ENCODE measurements at places on chromosomes 16 and 17.

DNA sequence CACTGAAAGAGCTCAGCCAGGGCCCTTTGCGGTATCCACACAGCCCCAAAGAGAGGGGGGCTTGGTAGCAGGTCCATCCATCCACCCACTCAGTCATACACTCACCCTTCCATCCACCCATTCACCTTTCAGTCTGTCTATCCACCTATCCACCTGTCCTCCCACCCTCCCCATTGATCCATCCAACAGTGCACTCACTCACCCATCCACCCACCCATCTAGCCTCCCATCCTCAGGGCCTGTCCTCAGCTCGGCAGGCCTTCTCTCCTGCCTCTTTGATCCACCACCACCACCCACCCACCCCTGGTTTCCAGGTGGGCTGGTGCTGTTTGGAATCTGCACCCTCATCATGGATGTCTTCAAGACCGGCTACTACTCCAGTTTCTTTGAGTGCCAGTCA is 1.2 kb downstream of the OTOP2 start:
- DNase-seq: no peak

GRCh38 chr17:382644-383533 is 30.3 kb upstream of the RPH3AL start:
- DNase-seq: no peak

GRCh38 chr16:55491691-55492090 is 12.7 kb downstream of the MMP2 start:
- DNase-seq: no peak

DNA sequence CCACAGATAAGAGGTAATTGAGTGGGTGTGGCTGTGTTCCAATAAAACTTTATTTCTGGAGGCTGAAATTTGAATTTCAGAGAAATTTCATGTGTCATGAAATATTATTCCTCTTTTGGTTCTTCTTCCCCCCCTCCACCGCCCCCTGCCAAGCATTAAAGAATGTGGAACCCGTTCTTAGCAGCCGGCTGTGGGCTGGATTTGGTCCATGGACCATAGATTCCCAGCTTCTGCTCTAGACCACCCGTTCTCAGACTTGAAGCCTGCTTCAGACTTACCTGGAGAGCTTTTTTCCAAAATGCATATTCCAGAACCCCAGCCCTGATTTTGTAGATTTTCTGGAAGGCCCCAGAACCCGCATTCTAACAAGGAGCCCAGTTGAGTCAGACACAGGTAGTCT is 15.1 kb upstream of the LASP1NB start:
- no peak for DNase-seq

DNA sequence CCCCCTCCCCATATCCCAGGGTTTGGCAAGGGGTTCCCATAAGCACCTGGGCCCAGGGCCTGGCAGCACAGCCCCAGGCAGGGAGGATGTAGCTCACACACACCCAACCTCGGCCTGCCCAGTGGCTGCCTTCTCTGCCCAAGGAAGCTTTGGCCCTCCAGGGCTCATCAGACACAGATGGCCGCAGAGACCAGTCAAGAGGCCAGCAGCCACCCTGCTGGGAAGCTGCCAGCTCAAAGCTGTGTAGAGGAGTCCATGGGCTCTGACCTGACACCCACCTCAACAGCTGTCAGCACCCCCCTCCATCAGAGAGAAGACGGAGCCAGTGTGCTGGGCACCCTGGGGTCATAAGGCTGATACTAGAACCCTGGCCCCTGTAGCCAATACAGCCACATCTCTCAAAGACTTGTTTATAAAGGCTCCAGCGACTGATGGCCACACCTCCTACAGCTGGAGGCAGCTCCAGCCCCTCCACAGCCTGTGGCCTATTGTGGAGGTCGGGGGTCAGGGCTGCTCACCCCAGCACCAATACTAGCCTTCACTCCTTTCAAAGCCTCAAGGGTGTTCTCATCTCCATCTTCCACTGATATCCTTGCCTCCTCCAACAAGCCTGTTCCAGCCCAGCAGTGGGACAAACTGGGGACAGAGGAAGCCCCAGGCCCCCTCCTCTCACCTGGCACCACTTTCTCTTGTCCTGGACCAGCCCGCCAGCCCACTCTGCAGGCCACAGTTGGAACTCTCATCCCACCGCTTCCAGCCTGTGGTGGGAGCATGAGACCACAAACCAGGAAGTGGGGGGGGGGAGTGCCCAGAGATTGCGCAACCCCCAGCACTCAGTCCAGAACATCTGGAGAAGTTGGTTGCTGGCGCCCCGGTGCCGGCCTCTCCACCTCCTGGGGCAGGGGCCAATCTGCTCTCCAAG is 2.2 kb upstream of the MPG start:
- no peak for DNase-seq

- DNase-seq: no peak
These were observed 51.3 kb downstream of the ADCY9 start for GRCh38 chr16:4064950-4065352.

DNA sequence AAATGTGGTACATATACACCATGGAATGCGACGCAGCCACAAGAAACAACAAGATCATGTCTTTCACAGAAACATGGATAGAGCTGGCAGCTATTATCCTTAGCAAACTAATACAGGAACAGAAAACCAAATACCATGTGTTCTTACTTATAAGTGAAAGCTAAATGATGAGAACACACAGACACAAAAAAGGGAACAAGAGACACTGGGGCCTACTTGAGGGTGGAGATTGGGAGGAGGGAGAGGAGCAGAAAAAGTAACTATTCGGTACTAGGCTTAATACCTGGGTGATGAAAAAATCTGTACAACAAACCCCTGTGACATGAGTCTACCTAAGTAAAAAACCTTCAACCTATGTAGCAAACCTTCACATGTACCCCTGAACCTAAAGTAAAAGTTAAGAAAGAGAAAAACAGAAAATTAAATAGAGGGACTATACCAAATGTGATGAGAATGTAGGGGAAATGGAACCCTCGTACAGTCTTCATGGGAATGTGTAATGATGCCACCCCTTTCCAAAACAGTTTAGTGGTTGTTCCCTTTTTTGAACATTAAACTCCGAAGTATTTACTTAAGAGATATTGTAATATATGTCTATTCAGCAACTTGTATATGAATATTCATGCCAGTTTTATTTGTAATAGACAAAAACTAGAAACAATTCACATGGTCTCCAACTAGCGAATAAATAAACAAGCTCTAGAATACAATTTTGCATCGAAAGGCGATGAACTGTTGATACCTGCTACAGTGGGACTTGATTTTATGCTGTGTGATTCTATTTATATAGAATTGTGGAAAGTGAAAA is 33.9 kb downstream of the AHSP start:
- DNase-seq: no peak

DNA sequence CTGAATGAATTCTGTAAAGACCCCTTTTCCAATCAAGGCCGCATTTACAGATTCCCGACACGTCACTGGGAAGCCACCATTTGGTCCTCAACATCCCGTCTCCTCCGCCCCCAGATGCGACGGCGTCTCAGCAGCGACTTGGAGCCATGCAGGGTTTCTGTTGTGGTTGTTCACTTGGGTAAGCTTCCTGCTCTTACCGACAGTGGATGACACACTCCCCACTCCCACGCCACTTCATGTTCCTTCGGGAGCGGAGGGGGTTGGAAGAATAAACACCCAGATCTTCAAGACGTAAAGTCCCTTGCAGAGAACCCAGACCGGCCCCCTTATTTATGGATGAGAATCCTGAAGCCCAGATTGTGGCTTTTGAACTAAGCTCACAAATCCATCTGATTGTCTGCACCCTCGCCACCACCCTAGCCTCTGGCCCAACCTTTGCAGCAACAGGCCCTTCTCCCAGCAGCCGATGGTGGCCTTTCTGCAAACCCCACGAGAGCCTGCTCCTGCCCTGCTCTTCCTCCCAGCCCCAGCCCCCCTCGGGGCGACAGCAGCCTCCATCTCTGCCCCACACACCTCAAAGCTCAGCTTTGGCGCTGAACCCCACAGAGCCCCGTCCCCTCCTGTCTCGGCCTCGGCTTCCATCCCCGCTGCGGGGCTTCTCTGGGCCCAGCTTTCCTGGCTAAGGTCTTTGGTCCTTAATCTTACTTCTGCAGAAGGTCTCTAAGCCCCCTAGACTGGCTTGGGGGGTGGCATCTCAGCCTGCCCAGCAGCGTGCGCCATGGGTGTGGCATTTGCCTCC is 19.0 kb upstream of the OSGIN1 start:
- no peak for DNase-seq

GRCh38 chr16:1378804-1379303 is 27.1 kb downstream of the GNPTG start:
- DNase-seq: peak; percentile 75

DNA sequence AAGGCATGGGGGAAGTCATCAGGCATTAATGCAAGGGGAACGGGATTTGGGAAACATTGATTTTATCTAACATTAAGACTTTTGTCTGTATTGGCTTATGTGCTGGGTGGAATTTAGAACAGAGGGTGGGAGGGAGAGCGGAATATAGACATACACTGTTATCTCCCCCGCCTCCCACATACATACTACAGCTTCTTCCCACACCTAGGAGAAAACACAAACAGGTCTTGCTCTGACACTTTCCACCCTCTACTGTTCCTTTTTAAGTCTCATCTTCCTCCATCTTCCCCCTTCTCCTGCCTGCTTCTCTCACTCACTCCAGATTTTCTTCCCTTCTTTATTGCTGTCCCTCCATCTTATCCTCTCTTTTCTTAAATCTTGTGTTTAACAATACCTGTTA is 425 bp downstream of the OR4D1 start:
- DNase-seq: no peak

GRCh38 chr17:79180358-79181005 is 105.9 kb downstream of the ENGASE start:
- no peak for DNase-seq

DNA sequence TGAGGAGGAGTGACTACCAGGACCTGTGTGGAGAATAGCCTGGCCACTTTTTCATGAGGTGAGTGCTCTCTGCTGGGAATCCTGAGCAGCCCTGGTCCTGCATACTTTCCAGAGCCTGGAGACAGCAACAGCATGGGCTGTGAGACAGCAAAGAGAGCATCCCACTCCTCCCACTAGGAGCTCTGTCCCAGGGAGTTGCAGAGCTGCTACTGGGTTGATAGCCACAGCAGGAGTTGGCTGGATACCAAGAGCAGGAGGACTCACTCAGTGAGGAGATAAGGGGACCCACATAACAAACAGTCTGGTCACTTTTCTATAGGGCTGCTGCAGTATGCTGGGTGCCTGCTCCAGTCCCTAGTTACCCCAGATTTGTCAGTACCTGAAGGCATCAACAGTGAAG is 439.3 kb upstream of the CDH8 start:
- no peak for DNase-seq

DNA sequence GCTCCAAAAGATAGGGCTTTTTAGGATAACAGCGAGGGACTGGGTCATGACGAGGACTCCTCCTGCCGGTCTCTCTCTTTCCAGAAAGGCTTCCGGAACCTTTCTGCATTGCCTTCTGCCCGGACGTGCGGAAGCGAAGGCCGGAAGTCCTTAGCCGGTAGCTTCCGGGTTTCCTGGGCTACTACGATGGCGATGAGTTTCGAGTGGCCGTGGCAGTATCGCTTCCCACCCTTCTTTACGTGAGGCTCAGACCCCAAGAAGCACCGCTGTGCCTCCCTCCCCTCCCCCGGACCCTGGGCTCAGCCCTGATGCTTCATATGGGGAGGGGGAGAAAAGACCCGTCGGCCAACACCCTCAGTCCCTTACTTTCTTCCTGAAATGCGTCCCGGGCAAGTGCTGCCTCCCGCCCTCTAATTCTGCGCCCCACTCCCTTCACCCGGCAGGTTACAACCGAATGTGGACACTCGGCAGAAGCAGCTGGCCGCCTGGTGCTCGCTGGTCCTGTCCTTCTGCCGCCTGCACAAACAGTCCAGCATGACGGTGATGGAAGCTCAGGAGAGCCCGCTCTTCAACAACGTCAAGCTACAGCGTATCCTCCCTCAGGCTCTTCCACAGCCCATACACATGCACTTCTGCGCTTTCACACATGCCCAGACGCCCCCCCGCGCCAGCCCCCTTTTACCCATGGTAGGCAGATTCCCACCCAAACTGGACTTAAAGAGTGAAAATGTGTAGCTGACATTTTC is at the start of gene VPS25:
Gene VPS25, plus strand, starts transcription at position 160 of the 746 bp plus-strand sequence. Its CDS starts 27 bp downstream, at position 187.
- DNase-seq: peak; percentile 83

GRCh38 chr17:4073983-4074830 is 68.6 kb downstream of the ZZEF1 start:
- no peak for DNase-seq

GRCh38 chr16:66996983-66997358 is 8.6 kb downstream of the CES4A start:
- DNase-seq: no peak

DNA sequence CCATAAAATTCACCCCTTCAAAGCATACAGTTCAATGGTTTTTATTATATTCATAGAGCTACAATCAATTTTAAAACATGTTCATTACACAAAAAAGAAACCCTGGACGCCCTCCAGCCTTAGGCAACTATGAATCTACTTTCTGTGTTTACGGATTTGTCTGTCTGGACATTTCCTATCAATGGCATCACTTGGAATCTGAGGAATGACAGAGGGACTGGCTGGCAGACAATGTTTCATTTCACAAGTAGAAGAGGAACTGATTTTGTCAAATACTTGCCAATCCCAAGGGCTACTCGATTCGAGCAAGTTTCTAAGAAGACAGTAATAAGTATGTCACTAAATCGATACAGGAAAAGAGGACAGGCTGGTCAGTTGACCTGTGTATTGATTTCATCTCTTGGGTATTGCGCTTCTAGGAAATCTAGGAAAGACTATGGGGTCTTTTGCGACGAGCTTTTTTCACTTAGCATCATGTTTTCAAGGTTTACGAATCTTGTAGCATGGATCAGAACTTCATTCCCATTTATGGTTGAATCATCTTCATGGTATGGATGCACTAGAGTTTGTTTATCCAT is 56.6 kb downstream of the RGS9 start:
- no peak for DNase-seq

DNA sequence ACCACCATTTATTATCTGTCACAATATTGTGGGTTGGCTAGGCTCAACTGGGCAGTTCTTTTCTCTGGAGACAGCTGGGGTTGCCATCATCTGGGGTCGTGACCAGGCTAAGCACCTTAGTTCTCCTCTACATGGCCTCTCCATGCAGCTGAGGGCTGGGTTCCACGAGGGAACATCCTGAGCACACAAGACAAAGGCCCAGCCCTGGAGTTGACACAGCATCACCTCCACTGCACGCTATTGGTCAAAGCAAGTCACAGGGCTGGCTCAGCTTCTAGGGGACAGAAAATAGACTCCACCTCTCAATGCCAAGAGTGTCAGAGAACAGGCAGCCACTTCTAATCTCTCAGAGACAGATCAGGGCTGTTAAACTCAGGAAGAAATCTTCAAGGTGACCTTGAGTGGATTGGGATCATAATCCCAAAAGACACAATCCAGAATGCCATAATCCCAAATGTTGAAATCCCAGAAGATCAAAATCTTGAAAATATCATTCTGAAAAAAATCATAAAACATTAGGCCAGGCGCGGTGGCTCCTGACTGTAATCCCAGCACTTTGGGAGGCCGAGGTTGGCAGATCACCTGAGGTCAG is 13.0 kb upstream of the USP10 start:
- DNase-seq: no peak

GRCh38 chr17:7322520-7323194 is 6.5 kb downstream of the NEURL4 start:
- no peak for DNase-seq

Data from PC-3 (cell line).